ENCODE measurements at places on chromosomes 6 and 20.

DNA sequence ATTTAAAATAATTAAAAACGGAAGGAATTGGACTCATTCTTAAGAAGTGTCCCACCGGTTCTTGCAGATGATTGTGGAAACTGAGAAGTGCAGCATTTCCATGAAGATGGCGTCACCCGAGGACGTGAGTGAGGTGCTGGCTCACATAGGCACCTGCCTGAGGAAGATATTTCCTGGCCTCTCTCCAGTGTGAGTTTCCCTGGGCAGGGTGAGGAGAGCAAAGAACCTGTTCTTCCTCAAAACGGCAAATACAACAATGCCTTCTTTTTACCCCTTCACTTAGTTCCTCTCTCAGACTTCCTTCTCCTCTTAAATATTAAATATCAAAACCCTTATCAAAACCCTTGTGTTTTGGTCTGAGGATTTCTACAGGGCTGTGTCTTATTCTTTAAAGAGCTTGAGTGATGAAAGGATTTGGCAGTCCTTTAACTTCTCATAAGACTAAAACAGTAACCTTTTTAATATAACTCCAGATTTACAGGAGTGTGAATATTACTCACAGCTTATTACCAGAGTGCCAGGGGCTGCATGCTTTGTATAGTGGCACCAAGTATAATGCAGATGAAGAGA lies 156.3 kb downstream of the CARMIL1 start:
- no peak for DNase-seq
- no peak overlapping the region for H3K27ac ChIP-seq
- H3K4me1 ChIP-seq, result no peaks in the 10 kb centered on the region
- H3K36me3 ChIP-seq, result no peaks in the 10 kb centered on the region

DNA sequence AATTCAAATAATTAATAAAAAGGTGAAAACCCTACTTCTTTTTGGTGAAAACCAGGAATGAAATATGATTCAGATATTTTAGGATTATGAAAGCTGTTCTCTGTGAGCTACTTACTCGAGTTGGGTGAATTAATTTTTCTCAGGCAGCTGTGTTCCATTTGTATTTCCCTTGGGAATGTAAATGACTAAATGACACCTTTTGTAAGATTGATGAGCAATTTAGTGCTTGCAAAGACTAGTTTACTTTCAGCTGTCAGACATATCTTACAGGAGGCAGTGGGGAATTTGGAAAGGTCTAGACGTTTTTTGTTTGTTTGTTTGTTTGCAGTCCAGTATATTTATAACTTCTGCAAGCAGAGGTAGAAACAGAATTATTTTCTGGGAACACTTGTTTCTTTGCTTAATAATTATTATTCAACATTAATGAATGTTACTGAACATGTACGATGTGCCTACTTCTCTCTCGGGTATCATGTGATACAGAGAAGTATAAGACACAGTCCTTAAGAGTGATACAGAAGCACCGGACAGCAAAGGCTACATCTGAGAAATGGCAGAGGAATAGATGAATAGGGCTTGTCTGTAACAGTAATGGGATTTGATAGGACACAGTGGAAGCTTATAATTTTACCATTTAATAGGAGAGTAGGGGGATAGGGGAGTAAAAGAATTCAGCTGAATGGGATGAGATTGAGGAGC lies 91.3 kb downstream of the AKAP7 start:
- no peak overlapping the region for H3K27ac ChIP-seq
- H3K27me3 ChIP-seq, result no peaks in the 10 kb centered on the region
- DNase-seq, result no peak
- no peak overlapping the region for H3K4me3 ChIP-seq

DNA sequence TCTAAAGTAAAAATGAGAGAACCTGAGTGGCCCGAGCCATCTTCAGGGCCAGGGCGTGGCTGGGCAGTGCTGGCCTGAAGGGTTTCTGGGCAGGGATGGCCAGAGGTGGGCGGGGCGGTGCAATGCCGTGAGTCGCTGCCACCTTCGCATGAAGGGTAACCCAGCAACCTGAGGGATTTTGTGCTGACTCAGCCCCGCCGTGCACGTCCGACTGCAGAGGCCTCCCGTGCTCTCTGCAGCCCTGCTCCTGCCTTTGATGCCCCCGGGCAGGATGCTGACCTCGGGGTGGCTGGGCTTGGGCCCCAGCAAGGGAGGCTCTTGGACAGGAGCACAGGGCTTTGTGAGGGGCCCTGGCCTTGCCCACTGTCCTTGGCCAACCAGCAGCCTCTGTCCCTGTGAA lies 81.7 kb upstream of the GATA5 start:
- no peak for DNase-seq
- no peak overlapping the region for H3K27ac ChIP-seq
- no peaks in the 10 kb centered on the region for H3K4me1 ChIP-seq

GRCh38 chr6:79335133-79335674 lies 100.7 kb upstream of the HMGN3 start:
- H3K36me3 ChIP-seq, result no peaks in the 10 kb centered on the region
- no peak overlapping the region for H3K4me3 ChIP-seq
- H3K27me3 ChIP-seq, result peaks cover 5% of the 10 kb centered on the region
- peaks cover 9% of the 10 kb centered on the region for H3K4me1 ChIP-seq
- DNase-seq, result no peak
- no peak overlapping the region for H3K27ac ChIP-seq

DNA sequence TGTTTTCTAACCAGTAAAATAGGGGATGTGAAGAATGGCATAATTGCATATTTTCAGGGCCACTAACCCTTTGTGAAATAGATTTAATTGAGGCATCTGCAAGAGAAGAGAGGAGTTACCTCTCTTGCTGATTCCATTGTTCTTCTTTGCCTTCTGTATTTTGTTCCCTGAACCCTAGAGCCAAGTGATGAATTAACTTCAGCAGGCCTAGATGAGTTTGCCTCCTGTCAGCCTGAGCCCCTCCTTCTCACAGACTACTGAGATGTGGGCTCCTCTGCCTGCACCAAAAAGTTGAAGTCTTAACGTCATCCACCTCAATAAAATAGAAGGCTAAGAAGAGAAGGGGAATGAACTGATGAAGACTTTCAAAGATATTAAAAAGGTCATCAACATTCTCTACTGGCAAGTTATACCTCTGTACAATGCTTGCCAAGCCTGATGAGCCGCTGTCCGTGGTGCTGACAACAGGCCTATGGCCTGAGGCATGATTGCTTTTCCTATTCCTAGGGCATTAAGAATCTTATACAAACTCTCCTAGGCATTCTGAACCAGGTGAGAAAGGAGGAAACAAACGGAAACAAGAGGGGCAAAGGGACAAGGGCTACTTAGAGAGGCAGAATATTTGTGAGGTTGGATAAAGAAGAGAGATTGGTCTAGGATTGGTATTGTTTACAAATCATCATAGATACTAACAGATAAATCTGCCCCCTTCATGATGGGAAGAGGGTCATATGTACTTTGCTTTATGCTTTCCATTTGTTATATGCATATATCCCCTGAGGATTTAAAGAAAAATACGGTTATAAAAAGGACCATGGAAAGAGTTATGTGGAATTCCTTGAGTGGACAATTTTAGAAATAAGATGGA lies 46.8 kb downstream of the CD24 start:
- H3K4me1 ChIP-seq, result no peaks in the 10 kb centered on the region
- no peak overlapping the region for H3K4me3 ChIP-seq

DNA sequence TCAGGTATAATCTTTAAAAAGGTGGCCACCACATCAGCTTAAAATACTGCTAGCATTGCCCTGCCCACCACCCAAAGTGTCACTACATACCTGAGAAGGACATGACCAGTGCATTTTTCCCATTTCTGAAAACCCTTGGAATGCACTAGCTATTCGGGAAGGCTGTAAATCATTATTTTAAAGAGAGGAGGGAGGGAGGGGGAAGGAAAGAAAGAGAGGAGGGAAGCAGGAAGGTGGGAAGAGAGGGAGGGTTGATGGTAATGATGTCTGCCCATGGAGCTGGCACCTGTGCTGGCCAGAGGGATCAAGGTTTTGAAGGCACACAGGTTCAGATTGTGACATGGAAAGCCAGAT lies 32.4 kb downstream of the VAPB start:
- DNase-seq, result no peak
- no peak overlapping the region for H3K4me3 ChIP-seq
- no peak overlapping the region for H3K27ac ChIP-seq
- no peaks in the 10 kb centered on the region for H3K27me3 ChIP-seq
- peaks cover 50% of the 10 kb centered on the region for H3K36me3 ChIP-seq
- peaks cover 16% of the 10 kb centered on the region for H3K4me1 ChIP-seq

Data from activated CD4-positive, alpha-beta T cell treated with anti-CD3 and anti-CD28 coated beads, Interleukin-2, amount 10 ng/mL, durations not matched to agents 24 days and 14 days (primary cell).